AG04450 (cell line): ENCODE measurements at places on chromosomes 12 and 14. TPM values are rescaled to one million over a fixed set of nuclear protein-coding genes. Genes with fewer than 3 reads are reported as not detected.

CLMN gene
- polyA plus RNA-seq, result 0.09 TPM in 2 replicates

DNA sequence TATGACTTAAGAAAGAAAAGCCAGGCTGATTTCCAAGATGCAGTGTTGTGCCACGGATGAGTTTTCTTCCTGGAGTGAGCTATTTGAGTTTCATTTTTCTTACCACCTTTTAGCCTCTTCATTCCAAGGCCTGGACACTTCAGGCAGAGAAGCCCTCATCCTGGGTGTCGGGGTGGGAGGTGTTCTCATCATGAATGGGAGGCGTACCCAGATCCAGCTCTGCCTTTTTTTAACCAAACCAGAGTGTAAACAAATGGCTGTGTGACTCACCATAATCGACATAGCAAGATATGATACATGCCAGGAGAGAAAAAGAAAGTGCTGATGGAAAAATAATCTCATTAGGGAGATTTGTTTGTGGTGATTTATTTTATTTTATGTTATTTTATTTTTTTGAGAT lies 79.9 kb downstream of the ARF6 start:
- peak; percentile 60 for DNase-seq

GRCh38 chr12:40988824-40989223 lies 199.3 kb upstream of the PDZRN4 start:
- DNase-seq, result no peak

DNA sequence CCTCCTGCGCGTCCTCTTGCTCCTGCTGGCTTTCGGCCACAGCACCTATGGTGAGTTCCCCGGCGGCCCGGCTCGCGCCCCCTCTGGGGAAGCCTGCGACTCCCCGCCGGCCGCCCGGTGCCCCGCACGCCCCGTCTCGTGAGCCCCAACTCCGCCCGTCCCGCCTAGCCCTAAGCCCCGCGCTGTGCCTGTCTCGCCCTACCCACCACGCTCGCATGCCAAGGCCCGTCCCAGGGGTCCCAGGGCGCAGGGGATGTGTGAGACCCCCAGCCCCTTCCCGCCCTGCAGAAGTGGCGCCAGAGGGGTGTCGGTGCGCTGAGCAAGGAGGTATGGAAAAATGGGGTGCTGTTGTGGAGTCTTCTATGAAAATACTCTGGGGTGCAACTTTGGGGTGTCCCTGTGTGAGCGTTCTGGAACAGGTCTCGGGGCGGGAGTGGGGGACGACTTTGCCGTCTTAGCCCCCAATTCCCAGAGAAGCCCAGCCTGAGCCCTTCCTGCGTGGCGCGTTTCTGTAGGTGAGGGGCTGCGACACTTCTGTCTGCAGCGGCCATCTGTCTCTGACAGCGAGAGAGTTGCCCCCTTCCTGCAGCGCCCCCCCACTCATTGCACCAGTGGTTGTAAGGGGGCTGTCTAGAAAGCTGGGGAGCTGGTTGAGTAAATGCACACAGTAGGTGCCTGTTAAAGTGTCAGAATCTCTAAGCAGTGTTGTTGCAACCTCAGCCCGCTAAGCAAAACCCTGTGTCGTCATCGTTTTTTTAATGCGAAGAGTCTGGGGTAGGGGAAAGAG lies 587 bp downstream of the DLK1 start:
- no peak for DNase-seq

DNA sequence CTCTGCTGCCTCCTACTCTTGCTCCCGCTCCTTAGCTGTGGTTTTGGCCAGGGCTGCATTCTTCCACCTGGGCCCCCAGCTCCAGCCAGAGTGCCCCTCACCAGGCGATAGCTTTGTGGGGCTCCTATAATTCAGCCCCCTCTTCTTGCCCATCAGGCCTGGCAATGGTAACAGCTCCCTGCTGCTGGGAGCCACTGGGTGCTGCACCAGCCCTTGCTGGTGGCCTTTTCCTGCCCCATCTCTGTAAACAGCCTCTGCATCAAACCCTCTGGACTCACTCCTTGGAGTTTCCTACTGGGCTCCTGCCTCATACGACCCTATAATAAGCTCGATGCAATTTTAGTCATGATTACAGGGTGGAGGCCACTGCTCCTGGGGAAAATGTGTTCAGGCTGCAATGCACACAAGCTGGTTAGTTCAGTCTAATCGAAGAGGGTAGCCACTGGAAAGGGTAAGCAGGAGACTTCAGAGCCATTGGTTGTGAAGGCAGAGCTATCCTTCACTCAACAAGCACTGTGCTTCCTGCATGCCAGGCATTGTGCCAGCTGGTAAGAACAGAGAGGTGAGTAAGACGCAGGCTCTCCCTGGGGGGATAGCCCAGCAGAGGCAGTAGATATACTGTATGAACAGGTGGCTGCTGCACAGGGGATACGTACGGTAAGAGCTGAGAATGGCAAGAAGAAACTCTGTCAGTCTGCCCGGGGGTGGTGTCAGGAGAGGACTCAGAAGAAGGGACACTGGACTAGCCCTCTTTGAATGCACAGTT lies 24.7 kb downstream of the CLMN start:
- DNase-seq, result no peak
